ENCODE measurements at places on chromosomes 2 and 18. TPM values are rescaled to one million over a fixed set of nuclear protein-coding genes. Genes with fewer than 3 reads are reported as not detected.

GRCh38 chr18:53375621-53376020, 848.8 kb downstream of the MBD2 start:
- DNase-seq, result no peak
- H3K4me3 ChIP-seq, result no peak overlapping the region
- H3K36me3 ChIP-seq, result no peaks in the 10 kb centered on the region
- H3K27ac ChIP-seq, result no peak overlapping the region
- no peaks in the 10 kb centered on the region for H3K4me1 ChIP-seq

GRCh38 chr2:170369228-170369627, 191.3 kb downstream of the MYO3B start:
- H3K36me3 ChIP-seq, result no peaks in the 10 kb centered on the region
- no peak for DNase-seq
- H3K27ac ChIP-seq, result no peak overlapping the region
- H3K4me1 ChIP-seq, result no peaks in the 10 kb centered on the region
- H3K27me3 ChIP-seq, result peaks cover 43% of the 10 kb centered on the region
- H3K4me3 ChIP-seq, result no peak overlapping the region

GRCh38 chr2:25161055-25161781, 7.2 kb downstream of the POMC start:
- H3K27ac ChIP-seq, result peak overlapping the region; percentile 58
- no peaks in the 10 kb centered on the region for H3K4me1 ChIP-seq
- DNase-seq, result peak; percentile 73
- H3K4me3 ChIP-seq, result peak overlapping the region; percentile 62

STPG4 gene
- total RNA-seq, result not detected

CFAP65 gene
- total RNA-seq, result not detected

WNT10A gene
- not detected for total RNA-seq

HOXD4 gene
- 1.2 TPM for total RNA-seq

CCDC148 gene
- not detected for total RNA-seq
